ENCODE measurements at places on chromosomes 16 and 17.

GRCh38 chr17:64095144-64095882, 34.6 kb downstream of the ERN1 start:
- DNase-seq = no peak

- no peak for DNase-seq
Measured at GRCh38 chr17:78432226-78433012, 54.0 kb downstream of the PGS1 start.

GRCh38 chr17:13426991-13427390, 174.7 kb downstream of the HS3ST3A1 start:
- DNase-seq = no peak

DNA sequence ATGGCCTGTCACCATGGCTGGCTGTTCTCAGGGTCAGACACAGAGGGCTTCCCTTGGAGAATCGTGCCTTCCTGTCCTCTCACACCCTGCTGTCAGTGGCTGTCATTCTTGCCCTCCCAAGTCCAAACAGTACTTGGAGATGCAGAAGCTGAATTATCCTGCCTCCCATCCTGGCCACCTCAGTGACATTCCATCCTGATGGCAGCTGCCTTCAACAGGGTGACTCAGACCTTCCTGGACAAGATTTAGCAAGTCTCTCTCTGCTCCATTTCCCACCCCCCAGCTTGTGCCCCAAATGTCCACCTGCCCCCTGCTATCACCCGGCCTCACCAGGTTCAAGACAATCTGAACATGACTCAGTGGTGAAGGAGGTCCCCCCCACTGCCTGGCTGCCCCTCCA, 4.8 kb upstream of the KRT36 start:
- no peak for DNase-seq

GRCh38 chr16:3038896-3039295, 2.2 kb upstream of the BICDL2 start:
- DNase-seq = no peak

- no peak for DNase-seq
Measured at GRCh38 chr16:82470620-82471152, 156.1 kb upstream of the CDH13 start.

DNA sequence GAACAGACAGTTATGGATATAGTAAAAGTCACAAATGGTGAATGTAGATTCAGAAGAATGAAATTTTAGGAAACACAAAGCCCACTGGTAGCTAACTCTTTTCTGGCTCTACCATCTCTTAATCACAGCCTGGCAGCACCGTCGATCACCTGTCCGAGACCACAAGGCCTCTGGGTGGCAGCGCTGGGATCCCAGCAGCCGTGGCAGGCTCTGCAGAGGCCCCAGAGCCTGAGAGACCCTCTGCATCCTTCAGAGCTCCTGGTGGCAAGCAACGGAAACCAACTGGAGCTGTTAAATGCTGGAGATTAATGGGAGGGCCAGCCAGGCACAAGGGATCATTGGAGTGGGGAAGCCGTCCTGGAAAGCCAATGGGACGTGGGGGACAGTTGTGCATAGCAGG, 26.3 kb downstream of the LAT start:
- no peak for DNase-seq

GRCh38 chr16:57509231-57509923, 23.1 kb upstream of the DOK4 start:
- DNase-seq = no peak

Data from cortex of kidney (tissue), 1 donor.